ENCODE measurements at places on chromosomes 4 and X.

GRCh38 chr4:24131954-24132673 lies 242.3 kb upstream of the PPARGC1A start:
- no peak for DNase-seq

DNA sequence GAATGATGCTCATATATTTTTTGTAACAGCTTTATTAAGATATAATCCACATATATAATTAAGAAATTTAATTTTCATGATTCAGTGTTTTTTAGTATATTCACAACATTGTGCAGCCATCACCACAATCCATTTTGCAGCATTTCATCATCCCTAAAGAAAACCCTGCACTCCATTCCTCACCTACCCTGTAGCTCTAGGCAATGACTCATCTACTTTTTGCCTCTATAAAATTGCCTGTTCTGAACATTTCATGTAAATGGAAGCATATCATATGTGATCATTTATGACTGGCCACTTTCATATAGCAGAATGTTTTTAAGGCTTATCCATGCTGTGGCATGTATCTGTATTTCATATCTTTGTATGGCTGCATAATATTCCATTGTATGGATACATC lies 339.9 kb downstream of the MAPK10 start:
- no peak for DNase-seq

DNA sequence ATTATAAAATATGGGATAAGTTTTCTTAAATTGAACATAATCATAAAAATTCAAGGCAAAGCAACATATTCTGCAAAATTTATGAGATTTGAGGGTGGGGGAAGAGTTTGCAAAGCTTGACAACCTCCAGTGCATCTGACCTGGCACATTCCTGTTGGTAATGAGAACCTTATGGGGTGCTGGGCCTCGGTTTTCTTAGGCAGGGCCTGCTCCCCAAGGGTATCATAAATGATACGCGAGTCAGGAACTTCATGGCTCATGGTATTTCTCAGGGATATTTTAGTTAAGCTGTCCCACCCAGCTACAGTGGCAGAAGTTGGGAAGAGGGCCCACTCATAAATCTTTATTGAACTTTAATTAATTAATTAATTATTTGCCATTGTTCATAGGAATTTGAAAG lies 13.2 kb downstream of the AFF2 start:
- no peak for DNase-seq

DNA sequence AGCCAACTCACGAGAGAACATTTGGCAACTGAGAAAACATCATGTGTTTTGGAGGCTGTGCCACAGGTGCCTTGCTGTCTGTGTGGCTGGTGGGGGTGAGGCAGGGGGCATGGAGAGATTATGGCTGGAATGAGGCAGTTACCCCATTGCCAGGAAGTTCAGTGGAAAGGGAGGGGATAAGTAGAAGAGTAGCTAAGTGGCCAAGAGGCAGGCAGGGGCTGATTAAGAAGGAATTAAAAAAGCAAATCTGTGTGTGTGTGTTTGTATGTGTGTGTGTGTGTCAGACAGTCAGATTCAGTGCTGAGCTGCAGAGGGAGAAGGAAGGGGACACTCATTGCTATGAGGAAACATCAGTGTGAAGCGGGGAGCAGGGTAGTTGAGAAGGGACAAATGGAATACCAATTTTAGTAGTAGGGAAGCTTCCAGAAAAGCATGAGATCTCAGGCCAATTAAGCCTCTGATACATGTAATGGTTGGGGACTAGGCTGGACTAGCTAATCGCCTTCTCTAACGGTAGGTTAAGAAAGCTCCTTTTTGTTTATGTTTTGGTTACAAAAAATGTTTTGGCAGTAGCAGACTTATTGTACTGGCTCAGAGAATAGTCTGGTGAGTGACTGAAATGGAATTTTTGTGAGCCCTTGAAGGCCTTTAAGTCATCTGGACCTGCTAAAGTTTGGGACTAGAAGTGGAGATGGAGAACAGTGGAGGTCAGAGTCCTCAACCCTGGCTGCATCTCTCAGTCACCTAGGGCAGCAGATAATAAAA lies 18.5 kb downstream of the TMEM164 start:
- no peak for DNase-seq

GRCh38 chr4:54066718-54067129 lies 2.3 kb upstream of the CHIC2 start:
- DNase-seq, result no peak

GRCh38 chr4:106019771-106020170 lies 124.5 kb downstream of the NPNT start:
- no peak for DNase-seq

GRCh38 chr4:43835869-43836268 lies 612.7 kb downstream of the KCTD8 start:
- DNase-seq, result no peak

DNA sequence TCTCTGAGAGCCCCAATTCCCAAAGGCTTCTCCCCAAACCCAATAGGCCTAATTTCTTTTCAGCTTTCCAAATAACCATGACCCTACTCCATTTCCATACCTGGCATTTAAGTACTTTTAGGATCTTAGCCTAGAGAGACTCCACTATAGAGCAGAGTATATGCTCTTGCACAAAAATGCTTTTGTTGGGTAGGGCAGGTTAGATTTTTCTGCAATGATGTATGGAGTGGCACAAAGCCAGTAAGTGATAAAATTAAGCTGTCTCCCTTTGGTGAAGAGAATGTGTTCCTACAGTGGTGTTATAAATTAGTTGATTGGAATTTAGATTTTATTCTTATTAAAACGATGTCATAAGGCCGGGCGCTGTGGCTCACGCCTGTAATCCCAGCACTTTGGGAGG lies 124.9 kb downstream of the INPP4B start:
- DNase-seq, result no peak

DNA sequence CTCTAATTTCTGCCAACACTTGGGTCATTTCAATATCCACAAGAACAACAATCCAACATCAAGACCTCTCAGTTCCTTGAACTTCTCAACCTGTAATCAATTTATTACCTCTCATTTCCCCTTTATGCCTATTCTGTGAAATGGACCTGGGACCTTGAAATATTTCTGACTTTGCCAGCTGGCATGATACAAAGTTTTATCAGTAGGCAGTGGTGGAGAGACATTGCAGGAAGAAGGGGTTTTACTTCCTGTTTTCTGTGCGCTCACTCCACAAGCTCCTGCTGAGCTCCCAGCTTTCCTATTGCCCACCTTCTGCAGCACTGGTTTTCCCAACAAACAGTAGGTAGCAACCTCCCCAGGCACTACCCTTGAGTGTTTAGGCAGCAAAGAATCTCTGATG lies 3.5 kb upstream of the ARHGEF6 start:
- DNase-seq, result no peak

DNA sequence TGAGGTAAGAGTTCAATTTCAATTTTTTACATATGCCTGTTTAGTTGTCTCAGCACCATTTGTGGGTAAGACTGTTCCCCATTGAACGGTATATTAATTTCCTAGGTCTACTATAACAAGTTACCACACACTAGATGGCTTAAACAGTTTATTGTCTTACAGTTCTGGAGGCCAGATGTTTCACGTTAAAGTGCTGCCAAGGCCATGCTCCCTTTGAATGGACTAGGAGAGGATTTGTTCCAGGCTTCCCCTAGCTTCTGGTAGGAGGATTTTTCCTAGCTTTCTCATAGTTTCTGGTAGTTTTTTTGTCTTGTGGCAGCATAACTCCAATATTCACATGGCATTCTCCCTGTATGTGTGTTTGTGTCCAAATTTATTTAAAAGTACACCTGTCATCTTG lies 149.3 kb upstream of the CYSLTR1 start:
- no peak for DNase-seq

GRCh38 chrX:49879656-49880277 lies 483 bp downstream of the USP27X start:
- no peak for DNase-seq

GRCh38 chr4:5376015-5376414 lies 324.7 kb downstream of the STK32B start:
- DNase-seq, result no peak

GRCh38 chr4:6767748-6768538 lies 14.6 kb upstream of the KIAA0232 start:
- DNase-seq, result no peak

DNA sequence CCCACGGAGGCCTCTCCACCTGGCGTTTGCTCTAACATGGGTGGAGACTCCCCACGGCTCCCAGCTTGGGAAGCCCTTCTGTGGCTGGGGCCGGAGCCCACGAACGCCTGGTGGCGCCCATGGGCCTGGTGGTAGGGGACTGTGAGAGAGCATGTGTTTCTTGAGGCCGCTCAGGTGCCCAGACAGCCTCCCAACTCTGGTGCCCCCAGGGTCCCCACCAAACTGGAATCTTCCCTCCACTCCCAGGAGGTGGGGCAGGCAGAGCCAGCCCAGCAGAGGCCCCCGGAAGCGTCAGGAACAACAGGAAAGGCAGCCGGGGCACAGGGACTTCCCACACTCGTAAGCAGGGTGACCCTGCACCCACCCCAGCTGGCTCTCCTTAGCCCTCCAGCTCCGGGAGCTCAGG lies 33.3 kb upstream of the FGFR3 start:
- no peak for DNase-seq

Data from HCT116 (cell line).